ENCODE measurements at places on chromosomes 6 and 20.

DNA sequence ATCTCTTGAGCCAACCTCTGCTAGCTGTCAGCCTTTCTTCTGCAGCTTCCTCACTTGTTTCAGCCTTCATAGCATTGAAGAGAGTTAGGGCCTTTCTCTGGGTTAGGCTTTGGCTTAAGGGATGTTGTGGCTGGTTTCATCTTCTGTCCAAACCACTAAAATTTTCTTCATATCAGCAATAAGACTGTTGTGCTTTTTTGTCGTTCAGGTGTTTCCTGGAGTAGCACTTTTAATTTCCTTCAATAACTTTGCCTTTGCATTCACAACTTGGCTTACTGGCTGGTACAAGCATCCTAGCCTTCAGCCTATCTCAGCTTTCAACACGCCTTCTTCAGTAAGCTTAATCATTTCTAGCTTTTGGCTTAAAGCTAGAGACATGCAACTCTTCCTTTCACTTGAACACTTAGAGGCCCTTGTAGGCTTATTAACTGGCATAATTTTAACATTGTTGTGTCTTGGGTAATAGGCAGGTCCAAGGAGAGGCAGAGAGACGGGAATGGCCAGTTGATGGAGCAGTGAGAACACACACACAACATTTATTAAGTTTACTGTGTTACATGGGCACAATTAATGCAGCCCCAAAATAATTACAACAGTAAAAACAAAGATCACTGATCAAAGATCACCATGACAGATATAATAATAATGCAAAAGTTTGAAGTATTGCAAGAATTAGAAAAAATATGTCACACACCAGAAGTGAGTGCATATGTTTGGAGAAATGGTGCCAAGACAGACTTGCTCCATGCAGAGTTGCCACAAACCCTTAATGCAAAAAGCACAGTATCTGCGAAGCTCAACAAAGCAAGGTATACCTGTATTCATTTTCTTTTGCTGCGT, 98.6 kb downstream of the HIVEP1 start:
- no peak for DNase-seq

- peak; percentile 72 for DNase-seq
Measured at GRCh38 chr6:107114926-107115694, at the start of gene BEND3. Gene BEND3, minus strand, starts transcription at chr6:107115515. Its CDS starts 16,230 bp downstream, at chr6:107099285.

GRCh38 chr6:27091661-27092315, 155.7 kb upstream of the PRSS16 start:
- DNase-seq = no peak

- no peak for DNase-seq
Measured at GRCh38 chr6:157094038-157094437, 229.3 kb downstream of the TMEM242 start.

DNA sequence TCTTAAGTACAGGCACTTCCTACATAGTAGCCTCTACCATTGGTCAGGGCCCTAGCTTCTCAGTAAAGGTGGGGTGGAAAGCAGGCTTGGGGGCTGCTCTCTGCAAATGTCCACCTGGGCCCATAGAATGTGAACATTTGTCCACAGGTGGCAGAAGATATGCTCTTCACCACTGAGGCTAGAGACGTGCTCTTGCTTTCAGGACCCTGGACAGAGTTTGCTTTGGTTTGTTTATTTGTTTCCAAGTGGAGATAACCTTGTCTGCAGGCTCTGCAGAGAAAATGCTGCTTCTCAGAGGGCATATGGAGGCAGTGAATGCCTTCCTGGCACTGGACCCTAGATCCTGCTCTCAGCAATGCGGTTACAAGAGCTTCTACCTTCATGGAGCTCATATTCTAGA, 129.0 kb downstream of the F13A1 start:
- no peak for DNase-seq

DNA sequence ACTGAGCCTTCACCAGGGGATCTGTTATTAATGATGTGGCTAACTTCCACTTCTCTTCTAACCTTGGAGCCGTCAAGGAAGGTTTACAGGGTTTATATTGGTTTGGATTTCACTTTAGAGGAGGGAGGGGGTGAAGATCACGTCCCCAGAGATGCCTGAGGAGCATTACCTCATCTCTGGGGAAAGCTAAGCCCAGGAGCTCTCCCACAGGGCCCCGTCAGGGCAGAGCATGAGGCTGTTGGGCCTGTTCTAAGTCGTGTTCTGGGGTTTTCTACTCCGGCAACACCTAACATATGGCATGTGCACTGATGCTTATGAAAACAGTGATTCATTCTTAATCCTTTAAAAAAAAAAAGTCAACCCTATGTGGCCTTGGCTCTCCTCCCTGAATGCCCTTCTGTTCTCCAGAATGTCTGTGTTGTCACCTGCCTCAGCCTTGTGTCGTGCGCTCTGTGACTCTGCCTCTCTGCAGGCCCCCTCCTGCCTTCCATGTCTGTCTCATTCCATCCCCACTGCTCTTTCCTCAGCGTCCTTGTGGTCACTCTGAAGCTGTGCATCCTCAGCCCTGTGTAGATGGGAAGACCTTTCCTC, 97.4 kb upstream of the JARID2 start:
- DNase-seq = no peak

DNA sequence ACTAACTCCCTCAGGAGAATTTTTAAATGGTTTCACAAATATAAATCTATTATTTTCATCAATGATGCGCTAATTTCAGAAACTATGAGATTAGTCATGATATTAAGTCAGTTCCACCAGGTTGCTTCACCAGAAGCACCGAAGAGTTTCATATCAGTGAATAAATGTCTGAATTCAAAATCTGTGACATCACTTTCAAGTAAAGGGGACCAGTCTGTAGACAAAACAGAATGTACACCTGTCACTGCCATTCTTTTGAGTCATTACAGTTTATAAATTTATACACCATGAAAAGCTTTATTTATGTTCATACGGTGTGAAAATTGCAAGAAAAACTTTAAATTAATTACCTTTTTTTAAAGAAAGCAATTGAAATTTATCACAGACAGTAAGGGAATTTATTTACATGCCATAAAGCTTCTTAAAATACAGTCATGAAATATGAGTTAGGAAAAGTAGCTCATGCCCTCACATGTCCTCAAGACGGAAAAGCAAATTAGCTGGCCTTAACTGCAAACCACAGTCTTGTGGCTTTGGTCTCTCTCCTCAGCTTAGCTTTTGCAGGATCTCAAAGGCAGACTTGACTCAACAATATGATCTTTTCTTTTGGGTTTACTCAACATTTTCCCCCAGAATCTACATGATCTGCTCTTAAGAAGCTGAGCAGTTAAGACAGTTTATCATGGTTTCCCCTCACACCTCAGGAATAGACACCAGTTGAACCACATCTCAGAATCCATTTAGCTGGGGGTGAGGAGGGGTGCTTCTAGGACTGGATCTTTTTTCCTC, 177.7 kb upstream of the MCHR2 start:
- no peak for DNase-seq

- DNase-seq = no peak
Measured at GRCh38 chr20:25606094-25606695, 17.6 kb downstream of the NANP start.

GRCh38 chr6:27290065-27290849, 21.8 kb downstream of the POM121L2 start:
- DNase-seq = no peak

- DNase-seq = no peak
Measured at GRCh38 chr20:23153696-23154341, 67.7 kb upstream of the CD93 start.

DNA sequence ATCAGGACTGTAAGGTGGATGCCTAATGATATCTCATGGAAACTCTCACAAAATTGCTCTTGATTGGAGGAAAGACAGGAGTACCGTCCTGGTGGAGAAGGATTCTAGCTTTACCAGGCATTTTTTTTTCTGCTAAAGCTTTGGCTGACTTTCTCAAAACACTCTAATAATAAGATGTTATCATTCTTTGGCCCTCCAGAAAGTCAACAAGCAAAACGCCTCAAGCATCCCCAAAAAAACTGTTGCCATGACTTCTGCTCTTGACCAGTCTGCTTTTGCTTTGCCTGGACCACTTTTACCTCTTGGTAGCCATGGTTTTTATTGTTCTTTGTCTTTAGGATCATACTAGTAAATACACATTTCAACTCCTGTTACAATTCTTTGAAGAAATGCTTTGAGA, 55.5 kb upstream of the RUNX2 start:
- no peak for DNase-seq

DNA sequence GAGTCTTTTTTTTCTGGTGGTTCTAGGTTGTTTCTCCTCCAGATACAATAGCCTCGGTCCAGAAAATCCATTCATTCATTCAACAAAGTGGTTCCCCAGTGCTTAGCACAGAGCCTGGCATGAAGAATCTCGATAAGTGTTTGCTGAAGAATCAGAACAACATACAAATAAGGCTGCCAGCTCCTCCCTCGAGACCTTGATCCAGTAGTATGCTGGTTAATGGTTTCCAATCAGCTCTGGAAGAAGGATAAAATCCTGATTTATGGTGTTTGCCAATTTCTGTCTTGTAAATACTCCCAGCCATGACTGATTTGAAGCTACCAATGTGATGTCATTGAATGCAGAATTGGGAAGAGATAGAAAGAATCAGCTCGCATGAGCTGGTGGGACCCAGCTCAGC, 3.3 kb downstream of the HSPA12B start:
- DNase-seq = no peak

- DNase-seq = no peak
Measured at GRCh38 chr20:11467436-11467835, 450.3 kb upstream of the BTBD3 start.

DNA sequence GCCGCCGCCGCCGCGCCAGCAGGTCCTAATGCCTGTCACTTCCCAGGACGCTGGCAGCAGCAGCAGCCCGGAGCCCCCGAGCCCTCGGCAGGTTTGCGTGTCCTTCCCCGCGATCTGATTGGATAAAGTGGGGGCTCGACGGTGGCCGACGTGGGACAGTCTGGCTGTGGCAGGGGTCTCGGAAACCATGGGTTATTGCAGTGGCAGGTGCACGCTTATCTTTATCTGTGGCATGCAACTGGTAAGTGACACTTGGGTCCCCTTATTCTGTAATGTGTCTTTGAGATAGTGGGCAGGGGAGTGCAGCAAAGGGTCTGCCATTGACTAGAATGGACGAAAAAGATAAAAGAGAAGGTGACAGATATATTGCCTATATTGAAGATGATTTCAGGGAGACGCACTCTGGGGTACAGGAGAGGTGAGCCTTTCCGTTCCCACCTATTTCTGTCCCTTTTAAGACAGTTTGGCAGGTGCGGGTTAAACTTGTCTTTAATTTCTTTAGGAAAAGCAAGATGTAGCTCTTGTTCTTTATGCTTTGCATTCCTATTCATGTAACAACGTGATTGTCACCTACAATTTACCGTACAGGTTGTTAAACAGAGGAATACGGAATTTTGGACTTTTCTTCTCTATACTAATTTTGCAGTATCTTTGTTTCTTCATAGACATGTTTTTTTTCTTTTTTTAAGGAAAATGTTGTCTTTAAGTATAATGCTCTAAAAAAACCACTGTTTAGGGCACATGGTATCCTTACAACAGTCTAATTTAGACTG, 535 bp downstream of the NKAIN2 start:
- no peak for DNase-seq

DNA sequence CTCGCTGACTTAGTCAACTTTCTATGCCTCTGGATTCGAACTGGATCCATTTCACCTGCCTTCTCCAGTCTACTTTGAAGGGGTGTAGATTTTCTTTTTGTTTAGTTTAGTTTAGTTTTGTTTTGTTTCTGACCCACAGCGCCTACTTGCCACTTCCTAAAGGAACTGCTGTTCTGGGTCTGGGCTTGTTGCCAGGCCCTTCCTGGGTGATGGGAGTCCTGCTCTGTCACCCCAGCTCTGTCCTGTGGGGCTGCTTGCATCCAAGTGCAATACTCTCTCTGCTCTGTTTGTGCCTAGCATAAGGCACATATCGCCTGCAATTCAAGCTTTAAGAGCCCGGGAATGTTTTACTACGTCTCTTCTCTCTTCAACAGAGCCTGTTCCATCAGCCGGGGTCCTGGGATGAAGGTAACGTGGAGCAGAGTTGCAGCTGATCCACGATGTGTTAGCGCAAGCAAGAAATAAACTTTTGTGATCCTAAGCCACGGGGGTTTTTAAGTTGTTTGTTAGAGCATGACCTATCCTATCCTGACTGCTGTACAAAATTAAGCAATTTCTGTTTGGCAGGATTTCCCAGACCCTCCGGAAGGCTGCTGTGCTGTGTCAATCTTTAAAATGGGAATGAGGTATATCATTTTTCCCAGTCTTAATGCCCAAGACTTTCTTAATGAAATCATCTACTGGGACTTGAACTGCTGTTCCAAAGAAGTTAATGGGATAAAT, 30.9 kb upstream of the TAGAP start:
- no peak for DNase-seq

DNA sequence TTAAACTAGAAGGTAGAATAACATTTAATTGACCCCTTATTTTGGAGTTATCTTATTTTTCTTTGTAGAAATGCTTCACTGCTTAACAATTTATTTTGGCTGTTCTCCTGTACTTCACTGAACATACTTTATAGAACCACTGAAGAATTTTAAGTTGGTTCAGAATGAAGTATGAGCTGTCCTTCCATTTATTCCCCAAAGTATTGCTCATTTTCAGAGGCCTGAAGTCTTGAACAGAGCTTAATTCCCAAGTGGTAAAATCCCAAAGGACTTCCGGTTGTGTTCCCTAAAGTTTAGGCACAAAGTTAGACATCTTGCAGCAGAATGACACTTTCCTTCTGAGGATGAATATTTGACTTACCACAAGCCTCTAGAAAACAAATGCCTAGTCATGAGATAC, 233.3 kb downstream of the TINAG start:
- DNase-seq = no peak

- DNase-seq = no peak
Measured at GRCh38 chr6:15349379-15349778, 103.5 kb downstream of the JARID2 start.

- no peak for DNase-seq
Measured at GRCh38 chr6:43020847-43021246, 576 bp upstream of the RRP36 start.

DNA sequence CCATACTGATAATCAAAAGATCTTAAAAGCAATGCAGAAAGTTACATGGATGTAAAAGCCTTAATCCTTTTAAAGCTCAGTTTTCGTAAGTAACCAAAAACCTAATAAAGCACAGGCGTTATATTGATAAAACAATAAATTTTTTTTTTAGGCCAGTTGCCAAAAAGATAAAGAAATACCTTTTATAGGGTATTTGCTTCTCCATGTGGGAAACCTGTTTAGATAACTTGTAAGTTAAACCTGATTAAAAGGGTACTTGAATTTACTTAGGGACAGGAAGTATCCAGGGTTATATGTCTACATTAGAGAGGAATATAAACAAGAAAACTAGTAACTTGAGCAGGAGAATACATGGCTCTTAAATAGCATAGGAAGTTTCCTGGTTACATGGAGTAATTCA, 21.1 kb downstream of the FBXO9 start:
- DNase-seq = no peak

Data from activated CD8-positive, alpha-beta memory T cell treated with anti-CD3 and anti-CD28 coated beads, Interleukin-2, amount 50 U/mL, for 4 hours (primary cell).